ENCODE measurements at places on chromosomes 2 and 18. TPM values are rescaled to one million over a fixed set of nuclear protein-coding genes. Genes with fewer than 3 reads are reported as not detected.

Gene SCTR
- 0.41 TPM for total RNA-seq

- no peak for DNase-seq
Observed at GRCh38 chr2:64982932-64983331, 6.3 kb upstream of the SLC1A4 start.

GRCh38 chr18:26794230-26795101 is 71.0 kb downstream of the AQP4 start:
- no peak for DNase-seq

- DNase-seq, result no peak
Observed at GRCh38 chr18:65711493-65711892, 39.3 kb upstream of the CDH7 start.

DNA sequence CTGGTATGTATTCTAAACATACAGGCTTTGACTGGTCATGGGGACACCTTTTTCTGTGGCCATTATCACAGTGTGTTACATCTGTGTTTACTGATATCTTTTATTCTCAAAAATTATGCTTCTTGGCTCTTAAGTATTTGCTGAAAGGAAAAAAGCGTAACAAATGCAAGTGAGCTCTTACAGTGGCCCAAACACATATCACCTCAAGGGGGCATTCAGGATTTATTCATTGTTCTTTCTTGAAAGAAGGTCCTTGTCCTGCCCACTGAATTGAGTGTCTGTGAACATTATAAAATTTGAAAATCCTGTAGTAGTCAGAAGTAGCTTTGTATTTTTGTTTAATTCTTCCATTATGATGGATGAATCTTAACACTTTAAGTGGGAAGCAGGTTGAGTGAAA is 454.5 kb downstream of the XIRP2 start:
- DNase-seq, result no peak

DNA sequence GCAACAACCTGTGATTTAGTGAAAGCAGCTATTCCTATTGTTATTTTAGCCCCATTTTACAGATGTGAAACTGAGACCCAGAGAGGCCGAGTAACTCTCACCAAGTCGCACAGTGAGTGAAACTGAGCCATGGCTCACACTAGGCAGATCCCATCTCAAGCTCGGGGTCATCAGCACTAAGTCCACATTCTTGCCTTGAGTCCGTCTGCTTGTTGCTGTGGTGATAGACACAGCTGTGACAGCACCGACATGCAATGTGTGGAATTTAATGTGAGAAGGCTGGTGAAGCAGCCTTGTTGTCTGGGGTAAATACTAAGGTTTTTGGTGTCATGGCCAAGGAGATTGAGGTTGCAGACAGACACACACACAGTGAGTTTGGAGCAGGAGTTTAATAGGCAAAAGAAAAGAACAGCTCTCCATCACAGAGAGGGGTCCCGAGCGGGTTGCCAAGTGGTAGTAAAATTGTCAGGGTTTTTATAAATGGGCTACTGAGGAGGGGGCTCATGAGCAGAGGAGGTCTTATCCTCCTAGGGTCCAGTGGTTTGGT is 40.2 kb upstream of the GMCL1 start:
- no peak for DNase-seq

- DNase-seq, result no peak
Observed at GRCh38 chr2:192438239-192438638, 243.5 kb upstream of the TMEFF2 start.

Gene PDE1A
- 5.5 TPM for total RNA-seq

Gene COL4A4
- 10.5 TPM for total RNA-seq

DNA sequence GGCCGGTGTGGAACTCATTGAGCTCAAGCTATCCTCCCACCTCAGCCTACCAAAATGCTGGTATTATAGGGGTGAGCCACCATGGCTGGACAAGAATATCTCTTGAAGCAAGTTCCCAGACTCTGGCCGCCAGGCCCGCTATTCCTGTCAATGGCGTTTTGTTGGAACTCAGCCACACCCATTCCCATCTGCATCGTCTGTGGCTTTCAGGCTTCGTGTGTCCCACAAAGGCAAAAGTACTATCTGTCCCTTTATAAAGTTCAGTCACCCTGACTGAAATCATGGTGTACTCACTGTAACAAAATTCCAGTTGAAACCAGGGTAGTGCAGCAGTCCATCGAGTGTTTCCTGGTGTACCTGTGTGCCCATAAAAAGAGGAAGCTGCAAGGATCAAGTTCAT is 96.7 kb downstream of the SH3BP4 start:
- no peak for DNase-seq

- DNase-seq, result no peak
Observed at GRCh38 chr2:71154798-71155197, 24.4 kb downstream of the MPHOSPH10 start.

Gene CYRIA
- 14.7 TPM for total RNA-seq

DNA sequence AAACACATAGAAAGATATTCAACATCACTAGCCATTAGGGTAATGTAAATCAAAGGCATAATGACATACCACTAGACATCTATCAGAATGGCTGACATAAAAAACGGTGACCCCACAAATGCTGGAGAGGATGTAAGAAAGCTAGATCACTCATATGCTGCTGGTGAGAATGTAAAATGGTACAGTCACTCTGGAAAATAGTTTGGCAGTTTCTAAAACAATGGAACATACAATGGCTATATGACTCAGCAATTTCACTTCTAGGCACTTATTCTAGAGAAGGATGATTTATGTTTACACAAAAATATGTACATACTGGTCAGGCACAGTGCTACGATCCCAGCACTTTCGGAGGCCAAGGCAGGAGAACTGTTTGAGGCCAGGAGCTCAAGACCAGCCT is 87.3 kb downstream of the COLEC12 start:
- no peak for DNase-seq

Gene RNF144A
- total RNA-seq, result 28.1 TPM

DNA sequence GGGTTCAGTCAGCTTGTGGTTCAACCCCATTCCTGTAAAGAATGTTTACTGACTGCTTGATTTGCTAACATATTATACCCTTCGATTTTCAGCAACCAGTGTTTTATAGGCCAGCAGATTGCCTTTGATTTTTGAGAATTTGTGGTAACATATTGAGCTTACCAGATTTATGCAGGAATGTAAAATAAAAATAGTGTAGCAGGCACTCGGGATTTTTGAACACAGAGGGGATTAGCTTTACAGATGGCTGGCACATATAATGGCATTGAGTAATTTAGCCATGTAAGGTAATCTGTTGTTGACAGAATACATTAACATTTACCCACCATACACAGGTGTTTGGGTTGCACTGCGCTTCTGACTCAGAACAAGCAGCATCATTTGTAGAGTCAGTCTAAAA is 354.0 kb downstream of the LRRTM1 start:
- DNase-seq, result no peak
